ENCODE measurements at places on chromosomes 12 and 14.

DNA sequence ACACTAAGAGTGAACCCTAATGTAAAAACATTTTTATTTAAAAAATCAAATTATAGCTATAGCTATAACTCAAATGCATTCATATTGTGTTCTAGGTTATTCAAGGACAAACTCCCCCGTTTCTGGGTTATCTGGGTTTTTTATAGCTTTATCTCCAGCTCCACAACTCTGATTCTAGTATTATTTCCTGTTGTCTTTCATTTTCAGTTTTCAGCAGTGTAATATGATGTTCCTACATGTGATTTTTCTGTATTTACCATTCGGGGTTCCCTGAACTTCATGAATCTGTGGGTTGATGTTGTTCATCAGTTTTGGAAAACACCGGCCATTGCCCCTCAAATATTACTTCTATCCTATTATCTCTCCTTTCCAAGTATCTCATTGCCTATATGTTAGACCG lies 221.9 kb upstream of the FOXN3 start:
- DNase-seq, result no peak

- no peak for DNase-seq
These were observed 83.0 kb upstream of the ZDHHC17 start for GRCh38 chr12:76680940-76681339.

DNA sequence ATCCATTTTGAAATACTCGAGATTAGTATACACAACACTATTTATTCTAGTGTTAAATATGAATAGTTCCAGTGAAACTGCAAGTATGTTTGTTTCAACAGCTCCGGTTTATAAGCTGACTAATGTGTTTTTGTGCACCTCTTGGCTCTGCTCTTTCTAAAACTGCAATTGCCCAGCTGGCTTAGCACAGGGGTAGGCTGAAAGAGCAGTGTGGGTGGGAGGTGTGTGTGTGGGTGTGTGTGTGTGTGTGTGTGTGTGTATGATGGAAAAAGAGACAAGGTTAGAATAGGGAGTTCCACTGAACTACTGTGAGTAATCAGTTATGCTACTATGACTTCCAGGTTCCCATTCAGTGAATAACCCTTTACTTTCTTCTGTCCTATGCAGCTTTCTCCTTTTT lies 37.8 kb upstream of the DDHD1 start:
- peak; percentile 63 for DNase-seq

DNA sequence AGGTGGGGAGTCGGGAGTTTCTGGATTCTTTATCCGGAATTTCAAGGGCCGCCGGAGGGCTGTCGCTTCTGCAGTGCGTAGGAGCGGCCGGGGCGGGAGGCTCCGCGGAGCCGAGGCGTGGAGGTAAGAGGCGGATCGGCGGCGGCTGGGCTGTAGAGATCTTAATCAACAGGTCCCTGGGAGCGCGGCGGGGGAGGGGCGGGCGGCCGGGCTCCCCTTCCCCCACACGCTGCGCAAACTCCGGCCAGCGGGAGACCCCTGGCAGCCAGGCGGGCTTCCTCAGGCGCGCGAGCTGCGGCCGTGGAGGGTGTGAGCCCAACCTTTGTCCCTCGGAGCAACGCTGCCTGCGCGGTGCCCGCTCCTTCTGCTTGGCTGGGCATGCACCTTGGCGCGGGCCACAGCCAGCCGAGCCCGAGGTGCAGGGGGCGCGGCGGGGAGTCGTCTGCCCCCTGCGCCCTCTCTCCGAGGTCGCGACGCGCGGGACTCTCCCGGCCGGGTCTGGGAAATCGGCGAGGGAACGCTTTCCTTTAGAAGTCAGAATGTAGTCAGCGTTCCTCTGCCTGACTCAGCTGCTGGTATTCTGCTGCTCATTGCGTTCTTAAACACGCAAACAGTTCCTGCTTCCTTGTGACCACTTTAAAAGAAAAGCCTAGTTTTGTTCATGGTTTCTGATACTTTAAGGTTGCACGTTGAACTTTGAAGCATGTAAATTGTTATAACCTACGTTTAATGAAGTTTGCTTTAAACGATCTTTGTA lies at the start of gene PALS1:
Gene PALS1 (plus strand): TSS at position 25 of the 757 bp plus-strand sequence. CDS start 37,736 bp downstream, outside the sequence.
- no peak for DNase-seq

GRCh38 chr12:116182359-116183063 lies 95.0 kb downstream of the MED13L start:
- no peak for DNase-seq

DNA sequence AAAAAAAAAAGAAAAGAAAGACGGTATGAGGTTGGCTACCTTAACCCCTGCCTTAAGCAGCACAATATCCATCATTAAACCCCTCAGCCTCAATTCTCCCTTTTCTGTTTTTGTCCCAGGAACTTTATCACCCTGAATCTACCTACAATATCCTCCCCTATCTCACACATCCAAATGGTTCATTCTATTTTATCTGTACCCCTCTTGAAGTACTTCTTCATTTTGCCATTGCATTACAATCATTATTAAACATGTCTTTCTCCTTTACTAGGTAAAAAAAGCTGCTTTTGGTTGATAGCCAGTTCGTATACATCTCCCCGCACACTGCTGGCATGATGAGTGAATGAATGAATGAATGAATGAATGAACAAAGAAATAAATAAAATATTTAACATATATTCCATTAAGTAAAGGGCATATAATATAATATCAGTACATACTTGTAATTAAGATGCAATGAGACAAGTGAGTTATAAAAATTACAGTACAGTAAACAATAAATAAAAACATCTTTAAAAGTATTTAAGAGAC lies 364 bp upstream of the GPR65 start:
- no peak for DNase-seq

DNA sequence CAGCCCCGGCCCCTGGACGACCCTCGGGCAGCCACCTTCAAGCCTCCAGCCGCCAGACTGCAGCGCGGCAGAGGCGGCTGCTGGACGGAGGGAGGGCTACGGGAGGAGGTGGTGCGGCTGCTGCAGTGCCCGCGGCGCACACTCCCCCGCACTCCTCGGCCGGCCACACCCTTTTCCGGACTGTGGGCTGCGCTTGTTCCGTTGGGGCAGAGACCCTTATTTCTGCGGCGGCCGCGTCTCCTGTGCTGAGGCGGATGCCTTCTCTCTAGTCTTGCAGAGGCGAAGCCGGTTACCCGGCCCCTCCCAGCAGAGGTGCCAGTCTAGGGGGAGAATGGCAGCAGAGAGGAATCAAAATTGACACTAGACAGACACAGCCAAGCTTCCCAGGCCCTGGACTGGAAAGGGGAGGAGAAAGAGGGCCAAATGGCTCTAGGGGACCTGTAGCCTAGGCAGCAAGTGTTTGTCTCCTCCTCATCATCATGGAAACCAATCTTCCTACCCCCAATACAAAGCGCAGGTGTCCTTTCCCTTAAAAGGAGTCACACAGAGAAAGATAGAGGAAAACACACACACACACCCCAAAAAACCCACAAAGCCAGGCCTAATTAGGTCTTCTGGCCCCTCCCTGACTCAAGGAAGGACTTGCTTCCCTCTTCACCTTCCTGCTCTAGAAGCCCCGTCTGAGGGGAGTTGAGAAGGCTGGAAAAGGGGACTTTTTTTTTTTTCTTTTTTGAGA lies 1.3 kb downstream of the ESYT1 start:
- DNase-seq, result peak; percentile 75

GRCh38 chr14:69624136-69624535 lies 12.7 kb downstream of the SUSD6 start:
- no peak for DNase-seq

GRCh38 chr14:87899228-87899627 lies 93.8 kb downstream of the GALC start:
- DNase-seq, result no peak

DNA sequence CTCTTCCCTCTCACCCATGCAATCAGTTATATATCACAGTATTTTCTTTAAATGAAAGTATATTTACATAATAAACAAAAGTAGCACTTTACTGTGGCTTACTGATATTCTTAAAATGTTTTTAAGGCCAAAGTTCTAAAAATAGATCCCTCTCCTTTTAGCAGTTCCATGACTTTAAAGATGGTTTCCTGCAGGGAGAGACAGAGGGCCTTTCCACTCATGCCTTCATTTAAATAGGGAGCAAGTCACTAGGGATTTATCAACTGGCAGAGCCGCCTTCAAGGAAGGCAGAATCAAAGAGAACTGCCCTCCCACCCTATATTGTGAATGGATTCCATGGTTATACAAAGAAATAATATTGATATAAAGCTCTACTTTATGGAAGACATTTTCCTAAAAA lies 55.5 kb downstream of the DUSP16 start:
- DNase-seq, result no peak

DNA sequence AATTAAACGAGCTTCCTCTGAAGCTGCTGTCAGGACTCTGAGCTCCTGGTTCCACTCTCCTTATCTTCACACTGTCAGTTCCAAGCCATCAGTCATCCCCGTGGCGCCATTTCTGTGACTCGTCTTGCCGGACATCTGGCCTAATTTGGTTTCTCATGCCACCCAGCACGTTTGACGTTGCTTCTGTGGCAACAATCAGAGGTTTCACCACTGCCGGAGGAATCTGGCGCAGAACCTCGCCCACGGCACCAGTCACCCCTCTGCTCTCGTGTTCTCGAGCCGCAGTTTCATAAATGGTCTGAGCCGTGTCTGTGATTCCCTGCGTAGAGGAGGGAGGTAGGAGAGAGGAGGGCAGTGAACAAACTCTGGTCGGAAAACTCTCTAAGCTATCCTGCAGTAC lies 29.7 kb downstream of the BDKRB1 start:
- DNase-seq, result no peak

DNA sequence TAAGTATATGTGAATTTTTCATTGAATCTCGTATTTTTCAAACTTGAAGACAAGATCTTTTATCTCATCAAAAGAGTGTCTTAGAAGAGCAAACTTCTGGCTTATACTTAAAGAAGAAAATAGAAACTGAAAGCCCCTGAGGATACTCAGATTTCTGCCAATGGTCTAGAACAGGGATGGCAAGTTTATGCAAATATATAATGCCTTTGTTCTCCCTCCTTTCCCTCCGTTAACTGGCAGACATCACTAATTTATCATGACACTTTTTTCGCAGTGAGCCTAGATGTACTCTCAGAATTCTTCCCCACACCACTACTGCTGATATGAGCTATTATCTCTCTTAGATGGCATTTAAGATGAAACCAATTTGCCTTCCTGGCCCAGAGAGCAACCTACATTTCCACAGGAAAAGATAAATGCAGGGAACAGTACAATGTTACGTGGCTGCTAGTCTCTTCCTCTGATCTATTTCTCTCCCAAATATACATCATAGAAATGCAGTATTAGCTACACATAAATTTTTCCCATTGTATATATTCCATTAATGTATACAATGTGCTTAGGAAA lies 40.0 kb upstream of the DAAM1 start:
- no peak for DNase-seq

DNA sequence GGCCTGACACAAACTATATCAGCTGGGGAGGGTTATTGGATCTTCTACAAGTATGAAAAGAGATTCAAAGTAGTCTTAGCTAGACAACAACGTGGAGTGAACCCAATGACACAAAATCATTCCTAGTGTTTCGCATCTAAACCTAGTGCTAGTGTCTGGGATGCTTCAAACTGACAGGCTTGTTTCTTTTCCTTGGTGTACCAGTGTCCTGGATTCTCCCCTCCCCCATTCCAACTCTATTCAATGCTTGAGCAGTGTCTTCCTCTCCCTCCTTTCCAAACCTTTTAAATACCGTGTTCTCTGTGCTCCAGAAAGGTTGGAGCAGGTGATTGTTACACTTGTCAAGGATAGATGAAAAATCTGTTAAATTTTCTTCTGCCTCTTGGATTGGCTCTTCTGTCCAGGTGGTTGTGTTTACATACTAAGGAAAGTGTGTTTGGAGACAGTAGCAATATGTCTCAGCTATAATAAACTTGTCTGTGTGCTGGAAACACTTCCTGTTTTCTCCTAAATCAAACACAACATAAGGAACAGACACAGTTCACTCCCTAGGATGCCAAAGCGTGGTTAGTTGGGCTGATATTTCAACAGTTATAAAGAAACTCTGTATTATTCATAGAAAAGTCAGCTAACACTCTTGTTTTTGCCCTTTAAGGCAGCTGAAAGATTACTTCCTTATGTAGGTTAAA lies 14.4 kb upstream of the GUCY2C start:
- no peak for DNase-seq

DNA sequence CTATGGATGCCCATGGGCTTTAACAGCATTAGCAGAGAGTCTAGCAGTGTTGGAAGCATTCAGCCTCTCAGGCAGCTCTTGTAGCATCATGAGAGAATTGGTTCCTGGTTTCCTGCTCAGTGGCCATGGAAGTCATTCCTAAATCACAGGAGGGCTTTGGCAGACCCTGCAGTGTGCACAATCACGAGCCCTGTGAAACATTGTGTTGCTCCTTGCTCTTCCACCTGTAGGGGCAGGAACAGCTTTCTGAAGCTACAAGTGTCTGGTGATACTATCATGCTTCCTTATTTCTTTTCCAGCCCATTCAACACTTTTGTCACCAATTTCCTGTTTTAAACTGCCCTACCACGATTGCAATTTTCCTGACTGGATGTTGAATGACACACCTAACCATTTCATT lies 402.2 kb upstream of the USP15 start:
- no peak for DNase-seq

GRCh38 chr12:87280356-87280755 lies 748.8 kb downstream of the C12orf50 start:
- no peak for DNase-seq

- DNase-seq, result no peak
These were observed 47.9 kb upstream of the CERS5 start for GRCh38 chr12:50215033-50215432.

- DNase-seq, result peak; percentile 93
These were observed at the start of gene RBM25 for GRCh38 chr14:73058224-73058921. Gene RBM25, plus strand, starts transcription at chr14:73058534. Its CDS starts 13,108 bp downstream, at chr14:73071642.

DNA sequence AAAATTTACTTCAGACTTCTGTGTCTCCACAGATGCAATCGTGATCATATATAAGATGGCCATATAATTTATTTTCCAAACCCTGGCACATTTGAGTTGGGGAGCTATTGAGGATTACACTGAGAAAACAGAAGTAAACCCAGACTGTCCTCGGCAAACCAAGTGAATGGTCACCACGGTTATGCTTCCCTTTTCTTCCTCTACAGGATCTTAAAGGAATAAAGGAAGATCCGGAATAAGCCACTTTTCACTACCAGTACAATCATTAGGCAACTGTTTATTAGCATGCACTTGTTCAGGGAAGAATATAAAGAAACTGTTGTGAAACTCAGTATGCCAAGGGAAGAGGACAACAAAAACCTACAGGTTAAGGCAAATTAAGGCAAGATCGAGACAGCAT lies 27.6 kb downstream of the SBNO1 start:
- DNase-seq, result no peak

GRCh38 chr14:95667249-95667693 lies 19.0 kb upstream of the TCL1B start:
- DNase-seq, result no peak

DNA sequence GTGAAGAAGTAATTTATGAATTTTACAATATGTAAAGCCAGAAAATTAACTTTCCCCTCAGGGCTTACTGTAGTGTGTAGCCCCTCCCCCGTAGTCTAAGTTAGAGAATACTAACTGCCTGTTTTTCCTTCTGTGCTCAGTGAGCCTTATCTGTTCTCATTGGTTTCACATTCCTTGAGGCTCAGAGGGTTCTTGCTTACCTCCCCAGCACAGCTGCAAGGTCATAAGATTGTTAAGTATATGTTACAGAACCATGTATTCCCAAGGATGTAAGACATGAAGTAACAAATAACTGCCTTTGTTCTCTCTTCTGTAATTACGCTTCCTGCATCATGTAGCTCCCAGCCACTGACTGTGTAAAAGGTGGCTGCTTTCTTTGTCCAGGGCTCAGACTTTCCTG lies 1351.1 kb downstream of the TMEM121 start:
- DNase-seq, result no peak

GRCh38 chr14:101520621-101521472 lies 40.4 kb upstream of the DIO3 start:
- no peak for DNase-seq

Data from stimulated activated CD8-positive, alpha-beta memory T cell treated with anti-CD3 and anti-CD28 coated beads, Interleukin-7, amount 100 ng/mL, for 48 hours (primary cell).